ENCODE measurements at places on chromosomes 4 and X.

DNA sequence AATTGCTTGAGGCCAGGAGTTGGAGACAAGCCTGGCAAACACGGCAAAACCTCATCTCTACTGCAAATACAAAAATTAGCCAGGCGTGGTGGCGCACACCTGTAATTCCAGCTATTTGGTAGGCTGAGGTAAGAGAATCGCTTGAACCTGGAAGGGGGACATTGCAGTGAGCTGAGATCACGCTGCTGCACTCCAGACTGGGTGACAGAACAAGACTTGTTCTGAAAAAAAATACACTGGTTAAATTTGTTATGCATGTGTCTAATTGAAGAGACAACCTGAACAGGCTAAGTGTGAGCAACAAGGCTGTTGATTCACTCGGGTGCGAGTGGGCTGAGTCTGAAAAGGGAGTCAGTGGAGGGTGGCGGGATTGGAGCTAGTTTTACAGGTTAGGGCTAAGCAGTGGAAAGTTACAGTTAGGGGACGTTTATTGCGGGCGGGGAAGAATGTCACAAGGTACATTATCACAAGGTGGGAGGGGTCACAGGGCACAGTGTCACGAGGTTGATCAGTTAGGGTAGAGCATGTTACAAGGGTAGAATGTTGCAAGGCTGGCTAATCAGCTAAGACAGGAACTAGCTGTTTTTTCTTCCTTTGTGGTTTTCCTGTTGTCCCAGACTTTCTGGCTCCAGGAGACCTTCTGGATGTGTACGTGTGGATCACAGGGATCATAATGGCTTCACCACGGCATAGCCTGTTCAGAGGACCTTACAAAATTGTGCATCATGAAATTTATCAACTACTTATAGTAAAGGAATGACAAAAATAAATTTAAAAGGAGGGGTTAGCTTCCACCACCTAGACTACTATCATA is 115.8 kb downstream of the NAA11 start:
- no peaks in the 10 kb centered on the region for H3K4me1 ChIP-seq
- no peaks in the 10 kb centered on the region for H3K36me3 ChIP-seq
- H3K27me3 ChIP-seq: no peaks in the 10 kb centered on the region
- no peak overlapping the region for H3K27ac ChIP-seq
- H3K4me3 ChIP-seq: no peak overlapping the region

DNA sequence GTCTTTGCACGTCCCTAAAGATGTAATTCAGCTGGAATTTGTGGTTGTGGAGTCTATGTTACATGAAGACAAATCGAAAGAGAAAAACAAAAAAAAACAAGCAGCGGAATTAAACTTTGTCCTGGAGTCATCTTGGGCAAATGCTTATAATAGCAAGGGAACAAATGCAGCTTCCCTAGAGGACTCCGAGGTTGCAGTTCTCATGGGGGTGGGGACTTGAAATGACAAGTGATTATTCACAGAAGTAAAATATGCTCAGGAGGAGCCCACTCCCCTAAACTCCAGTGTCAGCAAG is 362.4 kb downstream of the ARHGAP24 start:
- H3K27me3 ChIP-seq: no peaks in the 10 kb centered on the region
- no peak overlapping the region for H3K27ac ChIP-seq
- H3K4me3 ChIP-seq: no peak overlapping the region
- no peaks in the 10 kb centered on the region for H3K4me1 ChIP-seq

DNA sequence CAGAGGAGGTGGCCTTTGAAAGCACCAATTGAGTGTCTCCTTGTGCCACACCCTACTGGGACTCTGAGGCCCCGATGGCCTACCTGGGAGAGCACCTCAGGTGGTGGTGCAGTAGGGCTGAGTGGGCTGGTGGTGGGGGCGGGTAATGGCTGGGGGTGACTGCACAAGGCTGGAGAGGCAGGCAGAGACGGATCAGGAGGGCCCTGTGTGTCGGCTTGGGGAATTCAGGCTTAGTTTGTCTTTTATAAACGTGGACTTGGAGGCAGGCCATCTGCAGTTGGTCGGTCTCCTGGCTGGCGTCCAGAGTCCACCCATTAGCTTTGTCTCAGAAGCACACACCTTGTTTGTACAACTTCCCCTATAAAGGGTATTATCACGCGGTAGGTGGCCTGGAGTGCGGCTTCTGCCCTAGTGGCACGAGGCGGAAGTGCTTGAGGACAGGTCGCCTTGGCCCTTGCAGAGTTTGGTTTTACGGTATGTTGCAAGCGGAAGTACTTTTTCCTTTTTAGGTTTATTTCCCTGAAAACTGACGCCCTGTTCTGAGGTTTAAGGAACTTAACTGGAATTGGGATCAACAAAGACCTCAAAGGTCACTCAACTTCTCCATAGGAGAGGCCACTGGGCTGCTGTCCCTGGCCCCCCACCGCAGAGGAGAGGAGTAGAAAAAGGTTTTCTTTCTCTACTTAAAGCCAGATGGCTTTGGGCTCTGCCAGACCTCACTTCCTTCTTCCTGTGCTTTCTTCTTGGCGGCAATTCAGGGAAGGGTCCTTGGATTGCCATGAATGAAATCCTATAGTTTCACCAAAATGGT is 8.0 kb downstream of the TBC1D14 start:
- H3K27me3 ChIP-seq: peaks cover 2% of the 10 kb centered on the region
- H3K4me3 ChIP-seq: peak overlapping the region; percentile 71
- peaks cover 67% of the 10 kb centered on the region for H3K4me1 ChIP-seq
- no peak for DNase-seq

DNA sequence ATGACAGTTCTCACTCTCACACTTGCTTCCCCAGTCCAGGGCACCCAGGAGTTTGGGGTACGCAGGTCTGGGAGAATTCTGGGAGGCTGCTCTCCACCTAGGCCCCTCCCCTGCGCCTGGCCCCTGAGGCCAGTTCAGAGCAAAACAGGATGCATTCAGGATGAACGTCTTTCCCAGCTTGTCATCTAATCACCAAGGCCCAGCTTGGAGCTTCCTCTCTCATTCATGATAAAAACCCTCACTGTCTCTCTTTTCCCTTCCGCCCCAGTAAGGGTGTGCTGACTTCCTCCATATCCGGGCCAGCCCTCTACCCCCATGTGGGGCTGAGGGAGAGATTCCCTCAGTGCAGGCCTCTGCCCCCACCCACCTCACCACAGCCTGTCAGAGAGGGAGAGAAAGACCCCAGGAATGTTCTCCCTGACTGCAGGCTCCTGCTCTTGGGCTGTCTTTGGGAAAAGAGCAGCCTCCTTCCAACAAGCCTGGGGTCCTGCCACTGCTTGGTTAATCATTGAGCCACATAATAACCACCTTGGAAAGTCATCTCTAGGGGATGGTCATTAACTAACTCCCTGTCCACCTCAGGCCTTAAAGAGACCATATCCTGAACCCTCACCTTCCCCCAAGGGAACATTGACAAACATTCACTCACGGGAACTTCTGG is 50.1 kb downstream of the STARD8 start:
- DNase-seq: no peak
- H3K27me3 ChIP-seq: peaks cover 3% of the 10 kb centered on the region
- no peak overlapping the region for H3K4me3 ChIP-seq
- no peaks in the 10 kb centered on the region for H3K36me3 ChIP-seq

DNA sequence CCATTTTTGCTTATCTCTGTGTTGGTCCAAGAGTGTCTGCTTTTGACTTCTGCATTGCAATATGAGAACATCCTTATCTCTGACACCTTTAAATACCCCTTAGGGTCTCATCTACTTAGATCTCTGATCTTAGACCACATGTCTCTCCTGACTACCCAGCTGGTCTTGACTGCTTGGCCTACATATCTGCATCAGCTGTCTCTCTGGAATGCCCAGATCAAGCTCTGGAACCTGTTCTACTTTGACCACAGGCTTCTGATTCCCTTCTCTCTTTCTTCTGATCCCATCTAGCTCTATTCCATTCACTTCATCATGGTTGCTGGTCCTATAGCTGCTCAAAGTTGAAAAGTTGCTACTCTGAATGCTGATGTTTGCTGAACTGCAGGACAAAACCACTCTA is 301.2 kb downstream of the MAPK10 start:
- no peak for DNase-seq
- H3K27me3 ChIP-seq: no peaks in the 10 kb centered on the region
- H3K27ac ChIP-seq: no peak overlapping the region
- H3K4me1 ChIP-seq: no peaks in the 10 kb centered on the region
- no peak overlapping the region for H3K4me3 ChIP-seq
- H3K36me3 ChIP-seq: no peaks in the 10 kb centered on the region

All from activated T-helper 1 cell treated with anti-CD3 and anti-CD28 coated beads, Interleukin-12 subunit alpha, Interleukin-12 subunit beta, Interleukin-2, Interleukin-4 antibody, amounts not matched to agents 30 ng/mL and 10 ng/mL and 1 ng/mL, durations not matched to agents 14 hours and 24 hours and 36 hours (primary cell).